Astrocyte (in vitro differentiated cells and primary cell): ENCODE measurements at places on chromosomes 5 and 9. TPM values are rescaled to one million over a fixed set of nuclear protein-coding genes. Genes with fewer than 3 reads are reported as not detected.

The ITGA2 gene
- 20.1 and 35.9 TPM in 2 replicates for total RNA-seq

The SLC36A3 gene
- not detected in 2 replicates for total RNA-seq

DNA sequence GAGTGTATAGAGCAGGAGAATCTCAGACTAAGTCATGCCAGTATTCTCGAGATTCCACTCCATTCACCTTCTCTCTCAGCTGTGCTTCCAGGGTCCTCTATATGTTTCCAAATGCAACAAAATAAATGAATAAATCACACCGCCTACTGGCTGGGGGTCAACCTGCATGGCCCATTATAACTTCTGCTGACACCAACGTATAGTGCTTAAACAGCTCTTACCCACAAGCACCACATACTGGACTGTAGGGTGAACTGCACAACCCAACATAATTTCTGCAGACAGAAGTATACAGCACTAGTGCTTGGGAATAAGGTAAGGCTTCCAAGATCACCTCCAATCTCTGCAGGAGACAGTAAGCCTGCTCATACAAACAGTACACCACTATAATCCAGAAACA is 33.1 kb upstream of the HTR4 start:
- H3K36me3 ChIP-seq: no peaks in the 10 kb centered on the region
- H3K4me1 ChIP-seq: no peaks in the 10 kb centered on the region
- H3K4me3 ChIP-seq: no peak overlapping the region
- peaks cover 3% of the 10 kb centered on the region for H3K27me3 ChIP-seq

- H3K27ac ChIP-seq: no peak overlapping the region
- peak; percentile 71 for DNase-seq
- no peak overlapping the region for H3K4me3 ChIP-seq
- H3K4me1 ChIP-seq: peaks cover 4% of the 10 kb centered on the region
- H3K27me3 ChIP-seq: no peaks in the 10 kb centered on the region
These were observed 101.2 kb downstream of the AOPEP start for GRCh38 chr9:94827584-94828304.

- DNase-seq: no peak
- H3K36me3 ChIP-seq: peaks cover 36% of the 10 kb centered on the region
- H3K27me3 ChIP-seq: no peaks in the 10 kb centered on the region
These were observed 33.7 kb upstream of the CSF1R start for GRCh38 chr5:150120062-150120441.

DNA sequence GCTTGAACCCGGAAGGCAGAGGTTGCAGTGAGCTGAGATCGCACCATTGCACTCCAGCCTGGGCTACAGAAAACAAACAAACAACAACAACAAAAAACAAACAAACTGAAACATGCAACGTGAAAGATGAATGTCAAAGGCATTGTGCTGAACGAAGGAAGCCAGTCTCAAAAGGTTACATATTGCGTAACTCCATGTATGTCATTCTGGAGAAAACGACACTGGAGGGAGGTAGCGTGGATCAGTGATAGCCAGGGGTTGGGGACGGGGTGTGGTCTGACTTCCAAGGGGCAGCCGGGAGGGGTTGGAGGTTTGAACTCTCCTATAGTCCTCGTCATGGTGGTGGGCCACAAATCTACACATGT is 12.1 kb upstream of the WDR5 start:
- no peak for DNase-seq
- H3K27ac ChIP-seq: no peak overlapping the region
- H3K4me1 ChIP-seq: no peaks in the 10 kb centered on the region
- H3K36me3 ChIP-seq: no peaks in the 10 kb centered on the region
- H3K4me3 ChIP-seq: no peak overlapping the region
- peaks cover 5% of the 10 kb centered on the region for H3K27me3 ChIP-seq

DNA sequence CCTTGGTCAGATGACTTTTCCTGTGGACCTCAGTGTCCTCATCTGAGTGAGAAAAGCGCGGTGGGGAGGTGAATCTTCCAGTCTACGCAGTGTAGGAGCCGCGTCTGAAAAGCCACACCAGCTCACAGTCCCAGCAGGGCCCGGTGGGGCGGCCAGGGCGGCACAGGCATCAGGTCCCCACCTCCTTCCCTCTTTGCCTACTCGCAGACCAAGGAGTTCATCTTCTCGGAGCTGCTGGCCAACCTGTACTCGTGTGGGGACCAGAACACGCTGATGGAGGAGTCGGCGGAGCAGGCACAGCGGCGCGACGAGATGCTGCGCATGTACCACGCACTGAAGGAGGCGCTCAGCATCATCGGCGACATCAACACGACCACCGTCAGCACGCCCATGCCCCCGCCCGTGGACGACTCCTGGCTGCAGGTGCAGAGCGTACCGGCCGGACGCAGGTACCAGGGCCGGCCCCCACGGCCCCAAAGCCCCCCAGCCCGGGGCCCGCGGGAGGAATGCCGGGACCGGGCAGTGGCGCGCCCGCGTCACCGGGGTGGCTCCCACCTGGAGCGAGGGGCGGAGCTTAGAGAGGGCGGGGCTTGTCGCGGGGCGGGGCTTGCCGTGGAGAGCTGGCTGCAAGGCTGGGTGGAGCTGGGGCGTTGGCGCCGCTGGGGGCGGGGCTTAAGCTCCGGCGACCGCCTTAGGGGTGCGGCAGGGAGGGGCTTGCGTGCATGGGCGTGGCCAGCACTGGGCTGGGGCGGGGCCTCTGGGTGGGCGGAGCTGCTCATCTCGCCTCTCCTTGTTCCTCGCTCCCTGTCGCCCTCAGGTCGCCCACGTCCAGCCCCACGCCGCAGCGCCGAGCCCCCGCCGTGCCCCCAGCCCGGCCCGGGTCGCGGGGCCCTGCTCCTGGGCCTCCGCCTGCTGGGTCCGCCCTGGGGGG is 25.6 kb downstream of the GOLGA2 start:
- peaks cover 23% of the 10 kb centered on the region for H3K4me1 ChIP-seq
- no peaks in the 10 kb centered on the region for H3K27me3 ChIP-seq
- no peaks in the 10 kb centered on the region for H3K36me3 ChIP-seq
- H3K27ac ChIP-seq: no peak overlapping the region
- DNase-seq: peak; percentile 16

GRCh38 chr9:17597977-17598376 is 19.1 kb downstream of the SH3GL2 start:
- H3K27me3 ChIP-seq: peaks cover 4% of the 10 kb centered on the region
- no peak overlapping the region for H3K27ac ChIP-seq
- no peak for DNase-seq
- H3K4me1 ChIP-seq: peaks cover 5% of the 10 kb centered on the region
